ENCODE measurements at places on chromosomes 11 and 22.

- DNase-seq = no peak
Measured at GRCh38 chr11:35373284-35373933, 45.9 kb downstream of the SLC1A2 start.

- no peak for DNase-seq
Measured at GRCh38 chr11:36092314-36093030, 148.6 kb downstream of the LDLRAD3 start.

DNA sequence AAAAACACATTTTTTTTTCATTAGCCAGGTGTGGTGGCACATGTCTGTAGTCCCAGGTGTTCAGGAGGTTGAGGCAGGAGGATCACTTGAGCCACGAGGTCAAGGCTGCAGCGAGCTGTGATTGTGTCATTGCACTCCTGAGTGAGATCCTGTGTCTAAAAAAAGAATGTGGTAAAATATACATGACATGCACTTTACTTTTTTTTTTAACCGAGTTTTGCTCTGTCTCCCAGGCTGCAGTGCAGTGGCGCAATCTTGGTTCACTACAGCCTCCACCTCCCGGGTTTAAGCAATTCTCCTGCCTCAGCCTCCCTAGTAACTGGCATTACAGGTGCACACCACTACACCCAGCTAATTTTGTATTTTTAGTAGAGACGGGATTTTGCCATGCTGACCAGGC lies 22.5 kb upstream of the CLDN5 start:
- DNase-seq = no peak

GRCh38 chr22:27440304-27440865 lies 361.2 kb downstream of the MN1 start:
- no peak for DNase-seq

GRCh38 chr22:27203276-27203660 lies 545.9 kb downstream of the MIAT start:
- no peak for DNase-seq

- DNase-seq = no peak
Measured at GRCh38 chr22:45008186-45008681, 1.6 kb downstream of the PHF21B start.

DNA sequence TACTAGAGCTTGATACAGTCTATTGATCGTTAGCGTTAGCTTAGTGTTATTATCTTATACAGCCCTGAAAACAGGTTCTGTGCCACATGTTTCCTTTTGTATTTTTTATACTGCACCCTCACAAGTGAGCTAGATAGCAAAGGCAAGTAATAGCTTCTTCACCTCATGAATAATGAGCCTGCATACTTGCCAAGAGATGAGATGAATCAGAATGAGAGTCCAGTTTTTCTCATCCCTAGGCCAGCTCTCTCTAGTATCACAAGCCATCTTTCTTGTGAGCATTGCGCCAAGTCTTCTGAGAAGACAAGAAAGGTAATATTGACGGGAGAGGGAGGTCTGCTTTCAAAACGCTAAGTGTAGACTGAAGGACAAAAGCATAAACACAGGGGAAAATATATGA lies 8.7 kb upstream of the CARD18 start:
- no peak for DNase-seq

DNA sequence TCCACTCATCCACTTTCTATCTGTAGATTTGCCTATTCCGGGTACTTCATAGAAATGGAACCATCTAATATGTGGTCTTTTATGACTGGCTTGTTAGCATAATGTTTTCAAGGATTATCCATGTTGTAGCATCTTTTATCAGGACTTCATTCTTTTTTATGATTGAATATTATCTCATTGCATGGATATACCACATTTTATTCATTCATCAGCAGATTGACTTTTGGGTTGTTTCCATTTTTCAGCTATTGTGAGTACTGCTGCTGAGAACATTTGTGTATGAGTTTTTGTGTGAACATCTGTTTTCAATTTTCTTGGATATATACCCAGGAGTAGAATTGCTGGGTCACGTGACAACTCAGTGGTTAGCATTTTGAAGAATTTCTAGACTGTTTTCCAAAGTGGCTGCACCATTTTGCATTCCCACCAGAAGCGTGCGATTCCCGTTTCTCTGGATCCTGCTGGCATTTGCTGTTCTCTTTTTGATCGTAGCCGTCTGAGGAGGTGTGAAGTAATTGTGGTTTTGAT lies 8.9 kb downstream of the DERL3 start:
- DNase-seq = no peak

- no peak for DNase-seq
Measured at GRCh38 chr11:8973121-8973520, 8.9 kb upstream of the TMEM9B start.

- DNase-seq = no peak
Measured at GRCh38 chr11:126545057-126545555, 189.6 kb downstream of the ST3GAL4 start.

- DNase-seq = no peak
Measured at GRCh38 chr11:112564228-112564955, 303.7 kb upstream of the PLET1 start.

GRCh38 chr11:45354976-45355705 lies 69.0 kb upstream of the SYT13 start:
- DNase-seq = peak; percentile 84

- DNase-seq = no peak
Measured at GRCh38 chr22:48575618-48576332, 1251.9 kb downstream of the BRD1 start.

- DNase-seq = peak; percentile 15
Measured at GRCh38 chr11:35389897-35390465, 29.4 kb downstream of the SLC1A2 start.

GRCh38 chr11:59186130-59186594 lies 14.2 kb downstream of the DTX4 start:
- DNase-seq = peak; percentile 46
